ENCODE measurements at places on chromosomes 1 and 21.

DNA sequence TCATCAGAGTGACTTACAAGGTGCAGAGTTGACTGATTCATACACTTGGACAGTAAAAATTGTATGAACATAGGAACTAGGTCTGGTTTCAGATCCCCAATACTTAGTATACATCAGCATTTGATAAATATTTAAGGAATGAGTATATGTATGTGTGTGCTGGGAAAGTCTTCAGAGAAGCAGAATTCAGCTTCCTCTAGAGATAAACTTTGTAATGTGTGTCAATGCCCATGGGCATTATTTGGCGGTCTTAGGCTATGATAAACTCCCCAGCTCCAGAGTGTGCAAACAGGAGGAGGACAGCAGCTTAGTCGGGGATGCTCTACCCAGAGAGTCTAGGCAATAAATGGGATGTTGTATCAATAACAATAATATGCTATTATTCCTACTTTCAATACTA is 2.9 kb upstream of the CAMK1G start:
- no peak for DNase-seq

DNA sequence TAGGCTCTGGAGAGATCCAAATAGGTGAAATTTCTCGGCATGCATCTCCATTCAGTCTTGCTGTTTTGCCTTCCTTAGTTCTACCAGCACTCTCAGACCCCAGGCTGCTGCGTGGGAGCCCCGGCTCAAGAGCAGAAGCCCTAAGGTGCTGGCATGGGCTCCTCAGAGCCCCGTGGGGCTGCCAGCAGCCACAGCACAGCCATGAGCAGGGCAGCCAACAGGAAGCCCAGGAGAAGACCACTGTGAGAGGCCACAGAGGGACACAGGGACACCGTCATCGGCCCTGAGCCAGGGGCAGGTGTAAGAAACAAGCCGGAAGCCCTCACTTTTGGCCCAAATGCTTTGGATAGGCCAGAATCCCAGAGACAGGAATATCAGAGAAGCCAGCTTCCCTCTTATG is 66.6 kb downstream of the HIVEP3 start:
- no peak for DNase-seq

GRCh38 chr1:7960867-7961215 is 670 bp upstream of the PARK7 start:
- no peak for DNase-seq

GRCh38 chr1:153568367-153569099 is 2.9 kb upstream of the S100A2 start:
- peak; percentile 64 for DNase-seq

- DNase-seq: no peak
Observed at GRCh38 chr1:30242722-30243457, 480.5 kb downstream of the MATN1 start.

DNA sequence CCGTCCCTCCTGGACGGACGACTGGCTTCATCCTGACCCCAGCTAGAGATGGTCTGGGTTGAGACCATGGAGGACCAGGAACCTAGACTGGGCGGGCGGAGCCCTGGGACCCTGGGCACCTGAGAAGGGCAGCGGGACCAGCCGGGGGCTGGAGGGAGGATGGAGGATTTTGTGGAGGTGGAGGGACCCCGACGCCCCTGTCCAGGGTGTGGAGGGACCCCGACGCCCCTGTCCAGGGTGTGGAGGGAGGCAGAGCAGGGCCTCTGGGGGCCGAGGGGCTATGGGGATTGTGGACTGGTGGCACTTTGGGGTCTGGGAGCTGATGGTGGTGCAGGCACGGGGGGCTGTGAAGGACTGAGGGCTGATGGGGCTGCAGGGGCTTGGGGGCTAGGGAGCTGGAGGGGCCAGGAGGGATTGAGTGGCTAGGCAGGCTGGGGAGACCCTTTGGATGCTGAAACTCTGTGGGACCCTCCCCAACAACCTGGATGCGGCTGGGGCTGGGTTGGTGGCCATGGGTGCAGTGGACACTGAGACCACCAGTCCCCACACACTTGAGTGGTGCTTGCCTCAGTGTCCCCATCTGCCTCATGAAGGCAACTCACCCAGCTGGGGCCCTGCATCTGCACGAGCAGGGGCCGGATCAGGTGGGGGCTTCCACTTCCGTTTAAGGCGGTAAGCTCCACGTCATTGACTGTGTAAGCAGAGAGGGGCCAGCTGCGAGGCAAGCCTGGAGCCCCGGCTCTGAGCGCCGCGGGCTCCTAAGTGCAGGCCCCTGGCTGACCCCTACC is 7.4 kb downstream of the GJC2 start:
- no peak for DNase-seq

DNA sequence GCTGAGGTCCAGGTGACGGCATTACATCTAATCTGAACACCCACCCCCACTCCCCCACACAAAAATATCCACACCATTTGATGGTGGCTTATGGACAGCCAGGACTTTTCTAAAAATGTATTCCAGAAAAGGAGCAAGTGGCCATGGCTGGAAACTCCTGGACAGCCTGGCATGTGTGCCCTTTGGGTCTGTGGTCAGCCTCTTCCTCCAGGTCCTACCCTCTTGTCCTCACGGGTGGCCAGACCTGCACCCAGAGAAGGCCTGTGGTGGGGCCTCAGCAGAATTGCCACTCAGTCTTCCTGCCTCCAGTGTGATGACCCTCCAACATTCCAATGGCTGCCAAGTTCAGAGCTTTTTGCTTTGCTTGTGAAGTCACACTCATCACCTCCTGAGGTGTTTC is 600.6 kb downstream of the AJAP1 start:
- no peak for DNase-seq

DNA sequence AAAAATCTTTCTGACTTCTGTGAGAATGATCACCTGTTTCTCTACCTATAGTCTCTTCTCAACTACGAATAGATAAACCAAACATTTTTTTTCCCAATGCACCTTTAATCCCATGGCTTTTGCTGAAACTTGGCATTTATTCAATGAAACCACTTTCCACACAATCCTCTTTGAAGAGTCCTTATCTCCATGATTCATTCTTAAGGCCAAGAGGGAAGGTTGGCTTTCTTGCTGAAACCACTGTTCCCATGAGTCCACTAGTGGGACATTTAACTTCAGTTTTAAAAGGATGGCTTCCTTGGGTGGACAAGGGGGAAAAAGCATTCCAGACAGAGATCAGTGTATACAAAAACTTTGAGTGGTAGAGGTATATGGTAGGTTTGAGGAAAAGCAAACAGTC is 73.6 kb downstream of the CRB1 start:
- no peak for DNase-seq

DNA sequence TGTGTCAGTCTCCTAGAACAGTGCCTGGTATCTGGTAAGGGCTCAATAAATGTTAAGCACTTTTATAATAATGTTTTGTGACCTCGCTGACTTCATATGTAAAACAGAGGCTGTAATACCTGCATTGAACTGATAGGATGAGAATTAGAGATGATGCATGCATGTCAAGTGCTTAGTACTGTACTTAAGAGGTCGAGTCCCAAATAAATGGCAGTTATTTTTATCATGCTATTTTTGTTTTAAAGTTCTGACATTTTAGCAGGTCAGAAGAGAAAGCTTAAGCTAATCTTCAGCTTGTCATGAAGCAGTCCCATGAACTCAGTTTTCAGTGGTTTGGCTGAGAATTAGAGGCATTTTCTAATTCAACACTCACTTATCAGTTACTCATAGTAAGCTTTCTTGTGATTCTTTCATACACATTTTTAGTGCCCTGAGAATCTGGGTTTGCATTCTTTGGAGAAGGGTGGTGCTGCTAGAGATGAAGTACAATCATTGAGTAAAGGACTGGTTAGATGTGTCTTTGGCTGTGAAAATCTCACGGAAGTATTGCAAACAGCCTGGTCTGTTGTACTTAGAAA is 75.7 kb upstream of the RAVER2 start:
- no peak for DNase-seq

GRCh38 chr1:89974696-89975470 is 20.0 kb upstream of the ZNF326 start:
- no peak for DNase-seq

- no peak for DNase-seq
Observed at GRCh38 chr1:8297245-8297644, 20.7 kb upstream of the SLC45A1 start.

GRCh38 chr1:245790441-245790840 is 635.7 kb downstream of the KIF26B start:
- no peak for DNase-seq

GRCh38 chr1:53065391-53065790 is 3.4 kb downstream of the PODN start:
- DNase-seq: no peak

GRCh38 chr1:162297208-162297607 is 79.4 kb downstream of the SPATA46 start:
- no peak for DNase-seq

DNA sequence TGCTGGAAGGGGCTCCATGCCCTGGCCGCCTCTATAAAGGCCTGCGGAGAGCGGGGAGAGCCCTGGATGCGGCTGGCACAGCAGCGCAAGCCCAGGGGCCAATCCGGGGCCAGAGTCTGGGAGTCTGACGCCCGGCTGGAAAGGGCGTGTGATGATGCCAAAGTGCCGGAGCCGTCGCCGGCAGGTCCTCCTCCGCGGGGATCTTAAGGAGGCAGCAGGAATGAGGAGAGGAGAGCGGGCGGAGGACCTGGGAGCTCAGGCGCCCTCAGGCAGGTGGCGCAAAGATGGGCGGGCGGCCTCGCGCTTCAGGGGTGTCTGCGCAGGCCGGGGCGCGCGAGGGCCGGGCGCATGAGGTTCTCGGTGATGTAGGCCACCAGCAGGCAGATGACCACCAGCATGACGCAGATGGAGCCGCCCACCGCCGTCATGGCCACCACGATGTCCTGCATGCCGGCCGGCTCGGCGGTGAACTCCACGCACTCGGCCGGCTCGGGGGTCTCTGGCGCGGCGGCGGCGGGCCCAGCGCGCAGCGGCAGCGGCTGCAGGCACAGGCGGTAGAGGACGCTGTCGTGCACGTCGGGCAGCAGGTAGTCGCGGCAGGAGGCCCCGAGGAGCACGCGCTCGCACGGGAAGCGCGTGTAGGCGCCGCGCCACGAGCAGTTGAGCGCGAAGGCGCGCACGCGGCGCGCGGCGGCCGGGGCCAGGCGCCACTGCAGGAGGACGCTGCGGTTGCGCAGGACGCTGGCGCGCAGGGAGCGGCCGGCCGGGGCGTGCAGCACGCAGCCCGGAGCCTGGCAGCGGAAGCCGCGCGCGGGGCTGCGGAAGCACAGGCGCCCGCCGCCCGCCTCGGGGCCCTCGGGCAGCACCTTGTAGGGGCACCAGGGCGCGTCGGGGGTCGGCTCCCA is 653 bp downstream of the FNDC10 start:
- DNase-seq: no peak

DNA sequence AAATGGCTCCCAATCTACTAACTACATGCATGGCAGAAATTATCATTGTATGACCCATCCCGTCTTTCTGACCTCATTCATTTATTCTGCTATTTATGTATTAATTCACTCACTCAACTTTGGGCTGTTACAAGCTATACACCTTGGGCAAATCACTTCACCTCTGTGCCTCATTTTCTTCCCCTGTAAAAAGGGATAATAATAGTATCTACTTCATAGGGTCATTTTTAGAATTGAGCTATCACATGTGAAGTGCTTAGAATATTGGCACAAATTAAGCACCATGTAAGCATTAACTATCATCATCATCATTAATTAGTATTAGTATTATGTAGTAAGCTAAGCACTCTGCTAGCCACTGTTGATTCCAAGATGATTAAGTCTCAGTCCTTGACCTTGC is 52.1 kb downstream of the NMNAT2 start:
- DNase-seq: no peak

DNA sequence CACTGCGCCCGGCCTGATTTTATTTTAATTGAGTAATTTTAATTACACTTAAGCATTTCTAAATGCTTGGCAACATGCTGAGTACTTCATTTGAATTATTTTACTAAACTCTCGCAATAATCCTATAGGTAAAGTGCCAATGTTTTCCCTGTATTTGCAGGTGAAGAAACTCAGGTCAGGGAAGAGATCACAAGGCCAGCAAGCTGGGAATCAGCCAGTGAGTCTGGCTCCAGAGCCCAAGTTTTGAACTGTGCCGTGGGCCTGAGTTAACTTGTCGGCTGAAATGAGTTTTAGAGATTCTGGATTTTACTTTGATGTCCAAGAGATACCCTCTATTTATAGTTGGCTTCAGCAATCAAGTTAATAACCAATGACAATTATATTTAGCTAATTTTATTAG is 141.4 kb downstream of the CNIH3 start:
- no peak for DNase-seq

- no peak for DNase-seq
Observed at GRCh38 chr1:93346421-93346993, 800 bp downstream of the DR1 start.

GRCh38 chr1:211632808-211633523 is 42.5 kb downstream of the NEK2 start:
- no peak for DNase-seq

GRCh38 chr1:177983077-177983476 is 13.2 kb upstream of the SEC16B start:
- no peak for DNase-seq

- no peak for DNase-seq
Observed at GRCh38 chr1:213231795-213232231, 180.8 kb downstream of the RPS6KC1 start.

GRCh38 chr1:30616759-30617158 is 106.6 kb downstream of the MATN1 start:
- no peak for DNase-seq

DNA sequence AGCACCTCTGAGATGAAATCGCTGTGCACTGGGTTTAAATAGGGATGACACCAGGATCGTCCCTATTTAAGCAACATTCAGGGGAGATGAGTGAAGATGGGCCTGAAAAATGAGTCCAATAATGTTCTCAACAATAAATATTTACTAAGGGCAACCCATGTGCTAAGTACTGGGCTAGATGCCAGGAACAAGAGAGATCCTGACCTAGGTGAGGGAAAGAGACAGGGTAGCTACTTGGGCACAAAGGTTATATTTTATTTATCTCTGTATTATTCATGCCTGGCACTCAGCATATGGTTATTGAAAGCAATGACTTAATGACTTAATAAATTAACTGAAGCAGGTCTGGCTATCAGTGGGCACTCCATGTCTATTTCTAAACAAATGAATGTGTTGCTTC is 27.4 kb upstream of the AVPR1B start:
- DNase-seq: no peak

- DNase-seq: no peak
Observed at GRCh38 chr1:204130981-204131892, 20.6 kb downstream of the ETNK2 start.

DNA sequence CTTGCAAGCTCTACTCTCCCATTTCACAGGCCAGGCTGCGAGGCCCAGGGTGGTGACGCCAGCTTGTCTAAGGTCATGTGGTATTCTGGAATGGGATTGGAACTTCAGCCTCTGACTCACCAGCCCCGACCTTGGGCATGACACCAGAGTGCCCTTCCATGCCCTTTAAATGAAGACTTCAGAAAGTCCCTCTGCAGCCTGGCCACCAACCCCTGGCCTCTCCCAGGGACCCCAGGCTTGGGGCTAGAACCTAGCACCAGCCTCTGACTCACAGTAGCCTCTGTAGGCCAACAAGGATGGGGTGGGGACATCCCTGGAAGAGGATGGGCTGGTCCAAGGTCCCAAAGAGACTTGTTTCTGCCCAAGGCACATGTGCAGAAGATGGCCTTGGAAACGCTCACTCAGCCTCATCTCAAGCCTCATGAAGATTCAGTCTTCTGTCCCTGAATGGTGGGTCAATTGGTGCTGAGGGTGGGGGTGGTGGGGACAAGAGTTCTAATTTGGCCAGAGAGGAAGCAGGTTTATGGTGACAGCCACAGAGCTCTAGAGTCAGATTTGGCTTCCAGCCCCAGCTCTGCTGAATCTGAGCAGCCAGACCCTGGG is 36.1 kb upstream of the RUNX3 start:
- no peak for DNase-seq

- no peak for DNase-seq
Observed at GRCh38 chr1:118485757-118486156, 300.7 kb upstream of the SPAG17 start.

GRCh38 chr1:99228153-99228552 is 36.1 kb upstream of the PLPPR4 start:
- no peak for DNase-seq

Measured in stimulated activated CD4-positive, alpha-beta T cell treated with anti-CD3 and anti-CD28 coated beads, Interleukin-1b, Interleukin-23, amount 100 ng/mL, for 1 hour (primary cell).